Activated CD4-positive, alpha-beta T cell treated with anti-CD3 and anti-CD28 coated beads, Interleukin-2, Interleukin-4, amounts not matched to agents 100 ng/mL and 50 ng/mL, durations not matched to agents 16 hours and 8 hours (primary cell): ENCODE measurements at places on chromosomes 16 and 17.
A peak's percentile ranks its signal among the peaks of the same experiment; 100 is the strongest.

DNA sequence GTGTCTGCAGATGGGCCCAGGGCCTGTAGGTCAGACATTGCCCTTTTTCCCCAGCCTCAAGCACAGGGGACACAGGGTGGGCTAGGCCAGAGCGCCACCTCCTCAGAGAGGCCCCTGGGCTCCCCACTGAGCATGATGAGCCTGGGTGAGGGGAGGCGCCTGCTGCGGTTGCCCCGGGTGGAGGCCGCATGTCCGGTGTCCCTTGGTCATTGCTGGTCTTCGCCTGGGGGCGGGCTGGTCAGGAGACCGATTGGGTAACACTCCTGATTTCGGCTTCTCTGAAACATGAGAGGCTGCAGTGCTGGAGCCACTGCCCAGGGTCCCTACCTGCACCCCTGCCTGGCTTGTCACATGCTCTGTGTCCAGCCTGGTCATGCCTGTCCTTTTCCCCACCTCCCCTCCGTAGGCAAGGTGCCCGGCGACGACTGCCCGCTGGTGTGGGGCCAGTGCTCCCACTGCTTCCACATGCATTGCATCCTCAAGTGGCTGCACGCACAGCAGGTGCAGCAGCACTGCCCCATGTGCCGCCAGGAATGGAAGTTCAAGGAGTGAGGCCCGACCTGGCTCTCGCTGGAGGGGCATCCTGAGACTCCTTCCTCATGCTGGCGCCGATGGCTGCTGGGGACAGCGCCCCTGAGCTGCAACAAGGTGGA, 2.4 kb upstream of the NPB start:
- no peak for DNase-seq

DNA sequence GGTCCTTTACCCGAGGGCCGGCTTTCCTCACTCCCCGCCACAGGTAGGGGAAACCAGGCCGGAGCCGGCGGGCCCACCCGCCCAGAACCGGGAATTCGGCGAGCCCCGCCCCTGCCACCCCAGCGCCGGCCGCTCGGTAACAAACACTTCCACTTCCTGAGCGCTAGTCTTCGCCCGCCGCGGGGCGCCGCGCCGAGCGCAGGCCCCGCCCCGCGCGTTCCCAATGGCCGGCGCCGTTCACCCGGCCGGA, 224 bp upstream of the NHERF1 start:
- no peak for DNase-seq

DNA sequence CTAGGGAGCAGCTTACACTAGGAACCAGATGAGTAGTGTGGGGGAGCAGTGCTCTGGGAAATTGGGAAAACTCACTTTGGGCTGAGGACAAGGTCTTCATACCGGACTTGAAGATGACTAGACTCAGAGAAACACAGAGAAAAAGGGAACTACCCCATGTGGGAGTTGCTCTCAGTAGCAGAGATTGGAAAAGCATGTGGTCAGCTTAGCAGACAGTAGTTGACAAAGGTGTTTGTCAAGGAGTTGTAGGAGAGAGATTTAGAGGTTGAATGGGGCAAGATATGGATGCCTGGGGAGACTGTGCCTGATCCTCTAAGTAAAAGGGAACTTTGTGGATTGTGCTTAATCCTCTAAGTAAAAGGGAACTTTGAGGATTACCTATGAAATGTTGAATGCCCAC, 194.5 kb upstream of the COX10 start:
- DNase-seq: no peak

- DNase-seq: peak; percentile 56
These were observed 2.3 kb upstream of the CCDC182 start for GRCh38 chr17:57747221-57748017.

- no peak for DNase-seq
These were observed 477.1 kb downstream of the TOX3 start for GRCh38 chr16:52069866-52070265.

GRCh38 chr16:53159781-53160436, 105.1 kb downstream of the CHD9 start:
- peak; percentile 43 for DNase-seq

DNA sequence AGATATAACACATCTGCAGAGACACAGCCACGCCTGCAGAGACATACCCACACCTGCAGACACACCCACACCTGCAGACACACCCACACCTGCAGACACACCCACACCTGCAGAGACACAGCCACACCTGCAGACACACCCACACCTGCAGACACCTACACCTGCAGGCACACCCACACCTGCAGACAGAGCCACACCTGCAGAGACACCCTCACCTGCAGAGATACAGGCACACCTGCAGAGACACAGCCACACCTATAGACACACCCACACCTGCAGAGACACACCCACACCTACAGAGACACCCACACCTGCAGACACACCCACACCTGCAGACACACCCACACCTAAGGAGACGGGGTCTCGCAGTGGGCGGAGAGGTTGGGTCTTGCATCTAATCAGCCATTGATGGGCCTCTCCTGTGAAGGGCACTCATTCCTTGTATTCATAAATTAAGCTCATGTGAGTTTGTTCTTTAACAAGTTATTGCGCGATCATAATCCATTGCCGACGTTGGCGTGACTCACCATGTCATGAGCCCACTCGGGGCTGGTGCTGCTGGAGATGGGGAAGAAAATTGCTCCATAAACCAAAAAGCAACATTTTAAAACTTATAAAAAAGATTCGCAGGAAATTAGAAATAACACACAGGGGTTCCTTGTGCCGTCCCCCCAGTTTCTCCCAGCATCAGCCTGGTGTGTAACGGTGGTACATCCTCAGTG, 28.9 kb upstream of the CDH15 start:
- DNase-seq: no peak

DNA sequence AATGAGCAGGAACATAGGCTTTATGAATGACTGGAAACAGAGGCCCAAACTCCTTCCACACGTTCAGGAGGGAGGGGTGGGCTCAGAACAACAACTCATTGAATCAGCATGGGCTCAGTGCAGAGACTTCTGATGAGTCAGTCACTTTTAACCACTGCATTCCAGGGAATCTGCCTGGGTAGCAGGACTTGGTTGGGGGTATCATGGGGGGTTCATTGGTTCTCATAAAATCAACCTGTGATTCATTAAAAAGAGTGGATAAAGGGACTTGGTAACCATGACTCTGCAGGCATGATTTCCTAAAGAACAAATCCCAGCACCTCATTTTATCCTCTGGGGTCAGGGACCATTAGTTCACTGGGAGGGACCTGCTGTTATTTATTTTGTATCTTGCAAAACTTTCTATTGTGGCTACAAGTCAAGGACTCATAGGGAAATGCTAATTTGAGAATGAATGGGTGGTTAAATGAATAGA, 13.8 kb downstream of the ITGB3 start:
- no peak for DNase-seq

GRCh38 chr16:10172848-10173655, 9.2 kb downstream of the GRIN2A start:
- DNase-seq: no peak

- DNase-seq: no peak
These were observed 75.8 kb upstream of the TRAP1 start for GRCh38 chr16:3793161-3793576.

- DNase-seq: no peak
These were observed 55.7 kb downstream of the SOX9 start for GRCh38 chr17:72176516-72176851.

GRCh38 chr17:48809182-48809581, 7.8 kb downstream of the TTLL6 start:
- no peak for DNase-seq

DNA sequence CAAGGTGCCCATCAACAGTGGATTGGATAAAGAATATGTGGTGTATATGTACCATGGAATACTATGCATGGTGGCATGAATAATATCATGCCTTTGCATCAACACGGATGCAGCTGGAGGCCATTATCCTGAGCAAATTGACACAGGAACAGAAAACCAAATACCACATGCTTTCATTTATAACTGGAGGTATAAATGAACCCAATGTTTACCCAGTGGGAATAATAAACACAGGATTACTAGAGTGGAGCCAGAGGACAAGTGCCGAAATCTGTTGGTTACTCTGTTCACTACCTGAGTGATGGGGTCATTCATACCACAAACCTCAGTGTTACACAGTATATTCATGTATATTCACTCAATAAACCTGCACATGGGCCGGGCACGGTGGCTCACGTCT, 125.2 kb downstream of the CDH11 start:
- DNase-seq: no peak

GRCh38 chr17:37726248-37726647, 18.6 kb downstream of the HNF1B start:
- DNase-seq: no peak
